ENCODE measurements at places on chromosomes 1 and 21.

DNA sequence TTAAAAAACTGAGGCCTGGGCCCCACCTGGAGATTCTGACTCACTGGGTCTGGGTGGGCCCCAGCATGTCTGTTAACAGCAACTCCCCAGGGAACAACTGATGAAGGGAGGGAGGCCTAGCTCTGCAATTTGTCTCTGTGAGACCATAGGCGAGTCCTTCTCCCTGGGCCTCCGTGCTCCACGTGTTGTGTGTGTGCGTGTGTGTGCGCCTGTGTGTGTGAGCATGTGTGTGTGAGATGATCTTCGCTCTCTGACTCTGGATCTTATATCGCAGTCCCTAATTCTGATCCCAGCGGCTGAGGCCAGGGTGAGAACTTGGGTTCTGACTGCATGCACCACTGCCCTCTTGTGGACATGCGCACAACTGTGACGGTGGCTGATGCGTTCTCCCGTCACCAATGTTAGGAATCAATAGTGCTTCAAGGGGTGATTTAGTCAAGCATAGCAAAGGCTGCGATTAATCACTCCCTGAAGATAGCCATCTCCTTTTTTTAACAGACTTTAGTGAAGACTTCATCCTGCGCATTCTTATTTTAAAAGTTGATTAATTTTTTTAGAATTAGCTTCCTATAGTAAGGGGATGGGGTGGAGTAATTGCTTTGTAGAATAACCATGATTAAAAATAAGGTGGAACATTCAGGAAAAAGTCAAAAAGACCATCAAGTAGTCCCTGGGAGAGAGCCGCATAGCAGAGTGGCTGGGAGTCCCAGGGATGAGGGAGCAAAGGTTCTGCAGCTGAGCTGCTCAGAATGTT is 62.4 kb upstream of the USP24 start:
- peak; percentile 69 for DNase-seq

DNA sequence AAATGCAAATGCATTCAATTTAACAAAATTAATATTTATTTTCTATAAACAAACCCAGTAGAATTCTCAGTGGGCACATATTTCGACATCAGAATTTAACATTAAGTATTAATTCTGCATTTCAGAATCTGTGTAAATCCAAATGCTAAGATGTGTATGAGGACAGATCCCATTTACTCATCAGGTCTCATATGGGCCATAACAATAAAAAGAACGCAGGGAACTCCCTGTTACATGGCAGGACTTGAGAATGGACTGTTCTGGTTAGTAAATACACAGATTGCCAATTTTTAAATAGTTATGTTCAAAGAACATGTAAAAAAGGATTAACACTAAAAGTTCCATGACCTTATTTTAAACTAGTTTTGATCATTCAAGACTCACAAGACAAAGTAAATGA is 104.0 kb downstream of the SLC30A10 start:
- no peak for DNase-seq

DNA sequence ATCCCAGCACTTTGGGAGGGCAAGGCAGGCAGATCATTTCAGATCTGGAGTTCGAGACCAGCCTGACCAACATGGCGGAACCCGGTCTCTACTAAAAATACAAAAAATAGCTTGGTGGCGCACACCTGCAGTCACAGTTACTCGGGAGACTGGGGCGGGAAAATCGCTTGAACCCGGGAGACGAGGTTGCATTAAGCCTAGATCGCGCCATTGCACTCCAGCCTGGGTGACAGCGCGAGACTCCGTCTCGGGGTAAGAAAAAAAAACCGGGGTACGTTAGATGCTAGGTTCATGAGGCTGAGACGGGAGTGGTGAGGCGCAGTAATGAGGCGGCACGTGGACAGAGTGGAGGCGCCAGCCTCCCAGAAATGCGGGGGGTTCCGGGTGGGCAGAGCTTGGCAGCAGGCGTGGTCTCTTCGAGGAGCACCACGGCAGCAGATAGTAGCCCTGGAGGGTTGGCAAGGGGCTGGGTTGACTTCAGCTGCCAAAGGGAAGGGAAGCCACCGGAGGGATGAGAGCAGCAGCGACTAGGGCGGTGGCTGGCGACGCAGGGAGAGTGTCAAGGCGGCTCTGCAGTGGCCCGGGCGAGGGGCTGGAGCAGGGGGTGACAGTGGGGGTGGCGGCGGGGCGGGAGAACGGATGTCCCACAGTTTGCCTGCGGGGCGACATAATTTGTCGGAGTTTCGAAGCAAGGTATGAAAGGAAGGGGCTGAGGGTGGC is 832 bp downstream of the MRPL20 start:
- DNase-seq: no peak

- peak; percentile 12 for DNase-seq
Observed at GRCh38 chr1:4395158-4395557, 259.3 kb upstream of the AJAP1 start.

DNA sequence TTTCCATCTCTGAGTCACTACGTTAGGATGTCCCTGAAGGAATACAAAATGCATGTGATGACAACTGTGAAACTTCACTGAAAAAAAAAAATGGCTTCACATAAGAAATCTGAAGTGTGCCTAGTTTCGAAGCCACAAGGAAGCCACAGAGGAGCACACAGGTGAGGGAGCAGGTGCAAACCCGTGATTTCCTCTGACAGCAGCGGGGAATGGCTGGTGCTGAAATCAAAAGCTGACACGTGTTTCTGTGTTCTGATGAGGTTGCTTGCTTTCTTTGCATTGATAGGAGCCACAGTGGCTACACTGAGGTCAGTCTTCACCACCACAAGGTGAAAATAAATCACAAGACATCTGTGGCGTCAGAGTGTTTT is 105.7 kb upstream of the TLR5 start:
- no peak for DNase-seq

- no peak for DNase-seq
Observed at GRCh38 chr21:18673789-18674188, 270.2 kb upstream of the TMPRSS15 start.
